ENCODE measurements at places on chromosomes 6 and 20.

- DNase-seq: no peak
These were observed 110.9 kb downstream of the ARMC2 start for GRCh38 chr6:108958900-108959770.

DNA sequence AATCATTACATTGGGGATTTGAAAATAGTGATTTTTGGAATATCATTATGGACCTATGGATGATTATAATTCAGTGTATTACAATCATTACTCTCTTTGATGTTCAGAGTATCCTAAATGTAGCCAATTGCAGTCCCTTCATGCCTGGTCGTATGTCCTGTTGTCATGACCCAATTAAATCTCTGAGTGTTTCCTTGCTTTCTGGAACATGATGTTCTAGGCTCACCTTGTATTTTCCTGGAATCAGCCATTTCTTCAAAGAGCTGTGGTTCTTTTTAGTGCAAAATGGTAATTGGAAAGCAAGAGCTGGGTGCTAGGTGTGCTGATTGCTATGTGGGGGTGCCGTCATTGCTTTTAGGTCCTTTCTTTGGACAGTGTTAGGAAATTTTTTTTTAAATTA, 100.7 kb upstream of the RNF24 start:
- DNase-seq: no peak

DNA sequence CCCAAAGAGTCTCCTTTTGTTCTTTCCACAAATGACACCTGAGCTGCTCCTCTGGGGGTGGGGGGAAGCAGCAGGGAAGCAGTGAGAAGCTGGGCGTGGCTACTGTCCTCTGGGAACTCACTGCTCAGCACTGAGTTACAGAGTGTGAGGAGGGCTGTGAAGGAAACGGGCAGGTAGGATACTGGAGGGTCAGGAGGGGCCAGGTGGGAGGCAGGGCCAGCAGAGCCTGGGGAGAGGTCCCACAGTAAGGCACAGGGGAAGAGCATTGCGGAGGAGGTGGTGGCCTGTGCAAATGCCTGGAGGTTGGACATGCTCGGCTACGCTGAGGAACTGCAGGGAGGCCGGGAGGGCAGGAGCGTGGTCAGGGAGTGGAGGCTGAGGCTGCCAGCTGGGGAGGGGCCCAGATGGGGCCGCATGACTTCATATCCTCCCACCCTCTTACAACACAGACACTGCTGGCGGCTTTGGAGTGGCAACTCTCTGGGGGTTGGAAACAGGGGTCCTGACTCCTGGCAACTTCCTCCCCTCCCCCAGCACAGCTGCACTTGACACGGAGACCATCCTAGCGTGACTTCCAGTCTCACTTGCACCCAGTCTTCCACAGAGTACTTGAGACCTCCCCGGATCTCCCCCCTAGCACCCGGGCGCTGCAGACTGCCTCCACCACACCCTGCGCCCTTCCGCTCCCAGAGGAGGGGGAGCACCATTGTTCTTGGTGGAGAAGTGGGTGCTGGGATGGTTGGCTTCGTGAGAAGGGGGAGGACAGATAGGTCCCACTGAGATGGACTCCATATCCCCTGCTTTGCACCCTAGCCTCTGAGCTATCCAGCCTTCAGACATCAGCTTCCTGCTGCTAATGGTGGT, 34.2 kb downstream of the RBM38 start:
- DNase-seq: no peak

GRCh38 chr6:159059141-159059540, 14.3 kb upstream of the TAGAP start:
- DNase-seq: no peak

GRCh38 chr20:815914-816606, 17.5 kb upstream of the FAM110A start:
- peak; percentile 75 for DNase-seq

- no peak for DNase-seq
These were observed 325.6 kb upstream of the RUNX2 start for GRCh38 chr6:45002390-45003105.

GRCh38 chr6:84773431-84774156, 9.2 kb upstream of the TBX18 start:
- peak; percentile 29 for DNase-seq

DNA sequence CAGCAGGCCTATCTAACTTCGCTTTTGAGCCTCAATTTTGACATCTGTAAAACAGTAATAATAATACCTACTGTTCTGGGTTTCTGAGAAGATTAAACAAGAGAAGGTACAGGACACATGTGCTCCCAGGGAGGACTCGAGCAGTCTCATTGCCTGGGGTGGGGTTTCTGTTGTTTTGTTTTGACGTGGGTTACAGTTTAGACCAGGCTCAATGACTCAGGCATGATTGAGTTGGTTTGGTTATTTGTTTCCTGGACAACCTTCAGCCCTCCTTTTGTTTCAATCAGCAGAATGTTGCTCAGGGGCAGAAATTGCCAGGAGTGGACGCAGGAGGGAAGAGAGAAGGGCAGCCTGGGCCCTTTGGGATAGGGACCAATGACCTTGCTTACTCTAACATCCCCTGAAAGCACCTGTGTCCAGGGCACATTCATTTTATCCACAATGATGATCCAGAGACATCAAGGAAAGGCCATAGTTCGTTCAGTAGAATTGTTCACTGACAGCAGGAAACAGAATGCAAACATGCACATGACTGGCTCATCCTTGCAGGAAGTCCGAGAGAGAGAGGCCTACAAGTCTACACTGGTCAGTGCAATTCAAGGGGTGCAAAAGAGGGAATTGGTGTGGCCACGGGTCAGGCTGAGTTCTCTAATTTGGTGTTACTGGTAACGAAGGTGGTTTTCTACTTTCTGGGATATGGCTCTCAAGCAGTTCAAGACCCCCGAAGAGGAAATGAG, 74.5 kb upstream of the MRPS10 start:
- no peak for DNase-seq

DNA sequence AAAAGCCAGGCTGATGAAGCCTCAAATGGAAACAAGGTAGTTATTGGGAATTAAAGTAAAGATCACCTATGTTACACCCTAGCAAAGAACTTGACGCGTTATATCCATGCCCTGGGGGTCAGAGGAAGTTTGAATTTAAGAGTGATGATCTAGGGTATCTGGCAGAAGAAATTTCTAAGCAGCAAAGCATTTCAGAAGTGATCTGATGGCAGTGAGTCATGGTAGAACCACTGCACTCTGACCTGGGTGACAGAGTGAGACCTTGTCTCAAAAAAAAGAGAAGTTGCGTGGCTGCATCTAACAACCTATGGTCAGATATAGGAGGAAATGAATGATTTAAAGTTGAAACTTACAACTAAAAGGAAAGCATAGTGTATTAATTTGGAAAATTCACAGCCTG, 45.2 kb downstream of the SCP2D1 start:
- DNase-seq: no peak

DNA sequence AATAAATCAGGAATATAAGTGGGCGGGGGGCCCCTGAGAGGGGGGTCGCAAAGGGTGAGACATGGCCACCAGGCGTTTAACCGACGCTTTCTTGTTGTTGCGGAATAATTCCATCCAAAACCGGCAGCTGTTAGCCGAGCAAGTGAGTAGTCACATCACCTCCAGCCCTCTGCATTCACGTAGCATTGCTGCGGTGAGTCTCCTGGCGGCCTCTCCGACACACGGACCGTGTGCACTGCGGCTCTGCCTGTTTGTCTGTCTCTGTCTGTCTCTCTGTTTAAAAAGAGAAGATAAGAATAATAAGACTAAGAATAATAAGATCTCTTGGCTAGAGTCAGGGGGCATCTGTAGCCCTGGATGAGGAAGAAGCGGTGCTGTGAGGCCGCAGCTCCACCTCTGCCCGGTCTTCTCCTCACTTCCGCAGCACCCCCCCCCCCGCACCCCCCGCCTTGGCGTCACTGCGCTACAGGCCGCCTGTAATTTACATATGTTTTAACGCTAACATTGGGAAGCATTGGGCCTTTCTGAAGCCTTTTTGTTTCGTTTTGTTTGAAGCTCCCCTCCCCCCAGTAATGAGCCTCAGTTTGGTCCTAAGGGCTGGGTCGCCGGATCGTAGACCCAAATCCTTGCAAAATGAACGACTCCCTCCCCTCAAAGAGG, 993 bp downstream of the STX16 start:
- no peak for DNase-seq

DNA sequence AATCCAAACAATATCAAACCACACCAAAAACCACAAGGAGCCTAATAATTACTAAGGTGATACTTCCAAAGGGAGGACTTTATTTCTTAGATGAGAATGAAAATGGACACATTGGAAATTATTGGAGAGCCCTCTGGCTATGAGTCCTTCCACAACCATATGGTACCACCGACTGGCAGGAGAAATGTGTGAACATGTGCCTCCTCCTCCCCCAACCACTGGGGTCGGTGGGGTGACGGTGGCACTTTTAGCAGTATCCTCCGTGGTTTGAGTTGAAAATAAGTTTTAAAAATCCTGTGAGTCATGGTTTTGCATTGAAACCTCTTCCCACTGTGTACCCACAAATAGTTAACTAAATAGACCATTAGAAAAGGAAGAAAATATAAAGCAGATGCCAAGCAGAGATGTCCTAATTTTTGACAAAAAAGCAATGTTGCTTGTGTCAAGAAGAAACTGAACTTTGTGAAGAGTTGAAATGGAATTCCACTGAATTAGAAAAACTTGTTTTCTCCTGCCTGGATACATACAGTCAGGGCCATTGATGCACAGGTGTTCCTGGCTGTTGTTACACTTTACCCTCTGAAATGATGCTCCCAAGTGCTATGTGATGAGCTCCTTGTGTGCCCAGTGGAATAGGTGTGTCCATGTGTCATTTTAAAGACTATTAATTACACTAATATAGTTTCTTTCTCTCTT, 3.2 kb downstream of the EDN1 start:
- DNase-seq: no peak

DNA sequence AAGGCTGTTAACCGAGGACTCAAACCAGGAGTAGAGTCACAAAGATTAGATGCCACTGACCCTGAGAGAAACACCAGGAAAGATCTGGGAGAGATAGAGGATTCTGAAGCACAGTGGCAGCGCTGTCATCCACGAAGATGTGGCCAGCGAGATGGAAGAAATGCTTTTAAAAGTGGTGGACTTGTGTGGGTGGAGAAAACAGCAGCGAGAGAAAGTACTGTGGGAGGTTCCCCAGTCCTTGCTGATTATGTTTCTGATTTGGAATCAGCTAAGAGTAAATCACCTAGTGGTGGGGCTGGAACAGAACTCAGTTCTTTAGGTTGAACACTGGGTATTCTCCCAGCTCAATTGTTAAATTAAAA, 435 bp upstream of the ZNF322 start:
- no peak for DNase-seq

DNA sequence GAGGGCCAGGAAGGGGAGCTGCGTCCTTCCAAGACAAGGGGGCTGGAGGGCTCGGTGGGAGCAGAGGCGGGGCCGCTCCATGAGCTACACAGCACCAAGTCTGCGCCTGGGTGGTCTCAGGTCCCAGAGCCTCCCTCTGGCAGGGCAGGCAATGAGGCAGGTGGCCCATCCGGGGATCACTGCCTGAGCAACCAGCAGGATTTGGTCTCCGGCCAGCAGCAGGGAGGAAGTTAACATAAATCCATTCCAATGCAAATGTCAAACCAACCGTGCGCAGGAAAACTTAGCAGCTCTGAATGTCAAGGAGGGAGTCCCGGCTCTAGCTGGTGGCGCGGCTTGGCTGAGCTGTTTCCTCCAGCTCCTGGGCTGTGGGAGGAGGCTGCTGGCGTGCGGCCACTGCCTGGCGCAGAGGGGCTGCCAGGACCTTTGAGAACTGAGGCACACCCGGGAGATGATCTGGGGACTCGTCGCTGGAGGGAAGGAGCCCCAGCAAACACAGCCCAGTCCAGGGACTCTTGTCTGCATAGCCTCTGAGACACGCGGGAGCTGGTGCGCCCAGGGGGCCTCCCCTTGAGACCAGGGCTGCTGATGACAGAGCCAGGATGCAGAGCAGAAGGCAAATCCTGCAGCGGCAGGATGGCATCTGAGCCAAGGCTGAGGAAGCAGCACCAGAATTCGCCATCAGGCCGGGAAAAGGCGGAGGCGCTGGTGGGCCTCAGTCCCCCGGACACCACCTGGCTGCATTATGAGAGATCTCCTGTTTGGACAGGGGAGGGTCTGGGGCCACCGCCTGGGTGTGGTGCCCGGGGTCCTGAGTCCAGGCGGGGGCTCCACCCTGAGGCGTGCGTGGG, 33.1 kb upstream of the CHRNA4 start:
- DNase-seq: no peak

GRCh38 chr6:153963352-153963751, 75.7 kb upstream of the OPRM1 start:
- no peak for DNase-seq

Data from tibial artery (tissue), 4 donors.